ENCODE measurements at places on chromosomes 12 and 14.
A peak's percentile ranks its signal among the peaks of the same experiment; 100 is the strongest.

GRCh38 chr14:83607682-83608081 is 1922.3 kb upstream of the FLRT2 start:
- DNase-seq: no peak

- no peak for DNase-seq
Observed at GRCh38 chr14:47567273-47567672, 108.1 kb downstream of the MDGA2 start.

GRCh38 chr12:41073633-41074472 is 114.3 kb upstream of the PDZRN4 start:
- no peak for DNase-seq

DNA sequence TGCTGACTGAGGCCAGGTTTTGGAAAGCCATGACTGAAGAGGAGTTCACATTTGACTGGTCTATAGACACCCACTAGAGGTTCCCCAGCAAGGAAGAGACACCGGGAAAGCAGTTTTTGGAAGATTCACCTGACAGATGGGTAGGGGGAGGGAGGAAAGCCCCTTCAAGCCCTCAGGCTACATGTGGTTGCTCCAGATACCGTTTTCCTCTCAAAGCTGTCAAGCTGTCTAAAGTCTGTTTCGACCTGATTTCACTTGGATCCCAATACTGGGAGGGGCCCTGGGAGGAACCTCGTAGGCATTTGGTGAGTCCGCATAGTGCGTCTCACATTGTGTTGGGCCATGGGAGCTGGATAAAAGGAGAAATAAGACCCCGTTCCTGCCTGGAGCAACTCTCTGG is 1.7 kb upstream of the LRP1 start:
- DNase-seq: no peak

GRCh38 chr14:31159682-31160296 is 47.8 kb downstream of the HECTD1 start:
- no peak for DNase-seq

GRCh38 chr12:80044694-80045046 is 54.7 kb upstream of the OTOGL start:
- DNase-seq: no peak

GRCh38 chr12:55934773-55935172 is 3.8 kb downstream of the DGKA start:
- DNase-seq: no peak

GRCh38 chr12:112616469-112617152 is 174.9 kb upstream of the RPH3A start:
- no peak for DNase-seq

GRCh38 chr14:103808403-103809001 is 38.9 kb downstream of the PPP1R13B start:
- DNase-seq: peak; percentile 4

GRCh38 chr12:121697093-121697698 is 15.4 kb upstream of the TMEM120B start:
- no peak for DNase-seq

DNA sequence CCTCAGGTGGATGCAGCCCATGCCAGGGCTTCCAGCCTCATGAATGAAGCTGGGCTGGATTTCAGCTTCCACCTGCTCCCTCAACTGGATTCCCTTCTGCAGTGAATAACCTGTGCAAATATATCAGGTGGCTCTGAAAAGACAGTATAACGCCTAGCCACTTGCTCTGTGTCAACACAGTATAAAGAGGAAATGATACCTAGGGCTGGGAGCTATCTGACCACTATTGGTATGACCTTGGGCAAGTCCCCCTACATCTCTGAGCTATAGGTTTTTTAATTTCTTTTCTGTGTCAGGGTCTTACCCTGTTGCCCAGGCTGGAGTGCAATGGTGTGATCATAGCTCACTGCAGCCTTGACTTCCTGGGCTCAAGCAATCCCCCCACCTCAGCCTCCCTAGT is 19.8 kb downstream of the ISM2 start:
- DNase-seq: no peak

DNA sequence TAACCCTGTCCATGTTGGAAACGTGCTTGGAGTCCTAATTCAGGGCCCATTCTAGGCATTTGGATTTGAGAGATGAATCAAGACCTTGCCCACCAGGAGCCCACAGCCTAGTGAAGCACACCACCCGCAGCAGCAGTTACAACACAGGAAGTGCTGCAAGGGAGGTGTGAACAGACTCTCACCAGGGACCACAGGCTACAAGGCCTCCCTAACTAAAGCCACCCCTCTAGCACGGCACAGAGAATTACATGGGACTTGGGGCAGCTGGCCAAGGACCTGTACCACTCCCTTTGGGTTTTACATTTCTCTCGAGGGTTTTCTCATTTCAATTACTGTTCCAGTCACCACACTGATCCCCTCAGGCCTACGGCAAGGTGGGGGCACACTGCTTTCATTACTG is 49.5 kb upstream of the FOXN3 start:
- no peak for DNase-seq

DNA sequence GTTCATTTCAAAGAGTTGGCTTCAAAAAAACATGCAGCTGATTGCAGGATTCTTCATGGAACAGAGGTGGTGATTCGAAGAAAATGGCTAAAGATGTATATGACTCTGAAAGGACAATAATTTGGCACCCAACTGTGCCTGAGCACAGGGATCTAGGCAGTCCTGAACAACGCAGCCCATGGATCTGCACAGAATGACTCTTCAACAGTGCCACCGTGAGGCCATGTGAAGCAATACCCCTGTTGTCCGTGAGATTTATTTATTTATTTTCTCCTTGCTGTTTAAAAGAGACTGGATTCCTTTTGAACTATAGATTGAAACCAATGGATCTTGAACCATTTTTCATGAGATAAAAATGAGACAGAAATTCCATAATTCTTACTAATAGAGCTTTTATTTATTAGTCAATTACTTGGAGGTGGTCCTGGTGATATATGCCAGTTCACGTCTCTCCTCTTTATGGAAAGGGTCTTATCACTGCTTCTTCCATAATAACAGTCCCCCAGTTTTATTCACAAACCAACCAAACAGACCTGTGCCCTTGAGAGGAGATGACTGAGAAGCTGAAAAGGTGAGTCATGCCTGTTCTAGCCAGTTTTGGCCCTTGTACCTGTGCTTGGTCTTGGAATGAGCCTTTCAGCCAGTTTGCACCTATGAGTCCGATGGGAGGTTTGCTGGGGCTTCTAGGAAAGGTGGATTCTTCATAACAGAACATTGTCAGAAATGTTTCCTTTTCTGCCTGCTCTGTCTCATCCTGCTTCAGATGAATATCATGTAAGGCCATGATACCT is 1598.3 kb downstream of the AACS start:
- DNase-seq: no peak

DNA sequence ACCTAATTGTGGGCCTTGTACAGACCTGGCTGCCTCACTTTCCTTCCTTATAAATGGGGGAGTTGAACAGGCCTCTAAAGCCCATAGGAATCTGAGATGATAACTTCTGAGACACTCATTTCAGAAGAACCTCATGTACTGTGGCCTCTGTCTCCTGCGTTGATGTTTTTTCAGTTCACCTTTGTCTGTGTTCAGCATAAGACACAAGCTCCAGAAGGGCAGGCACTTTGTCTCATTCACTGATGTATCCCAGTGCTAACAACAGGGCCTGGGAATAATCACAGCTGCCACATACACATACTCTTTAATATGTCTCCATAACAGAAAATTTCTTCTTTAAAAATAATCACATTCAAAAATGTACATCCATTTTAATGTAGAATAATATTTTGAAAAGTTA is 3.3 kb downstream of the FGD6 start:
- DNase-seq: no peak

DNA sequence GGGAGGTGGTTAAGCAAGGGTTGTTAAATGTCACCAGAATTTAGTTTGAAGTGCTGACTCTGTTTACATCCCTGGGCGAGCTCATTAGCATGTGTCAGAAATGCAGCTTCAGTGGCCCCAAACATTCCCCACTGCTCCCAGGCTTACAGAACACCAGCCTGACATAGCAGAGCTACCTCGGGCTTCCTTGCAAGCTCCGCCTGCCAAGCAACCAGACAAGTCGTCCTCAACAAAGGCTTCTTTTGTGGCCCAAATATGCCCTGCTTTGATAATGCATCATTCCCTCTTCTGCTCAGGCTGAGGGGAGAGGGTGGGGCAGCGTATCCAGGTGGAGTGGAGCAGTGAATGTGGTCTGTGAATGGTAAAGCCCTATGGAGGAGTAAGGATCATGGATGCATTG is 28.0 kb downstream of the ERH start:
- DNase-seq: no peak

DNA sequence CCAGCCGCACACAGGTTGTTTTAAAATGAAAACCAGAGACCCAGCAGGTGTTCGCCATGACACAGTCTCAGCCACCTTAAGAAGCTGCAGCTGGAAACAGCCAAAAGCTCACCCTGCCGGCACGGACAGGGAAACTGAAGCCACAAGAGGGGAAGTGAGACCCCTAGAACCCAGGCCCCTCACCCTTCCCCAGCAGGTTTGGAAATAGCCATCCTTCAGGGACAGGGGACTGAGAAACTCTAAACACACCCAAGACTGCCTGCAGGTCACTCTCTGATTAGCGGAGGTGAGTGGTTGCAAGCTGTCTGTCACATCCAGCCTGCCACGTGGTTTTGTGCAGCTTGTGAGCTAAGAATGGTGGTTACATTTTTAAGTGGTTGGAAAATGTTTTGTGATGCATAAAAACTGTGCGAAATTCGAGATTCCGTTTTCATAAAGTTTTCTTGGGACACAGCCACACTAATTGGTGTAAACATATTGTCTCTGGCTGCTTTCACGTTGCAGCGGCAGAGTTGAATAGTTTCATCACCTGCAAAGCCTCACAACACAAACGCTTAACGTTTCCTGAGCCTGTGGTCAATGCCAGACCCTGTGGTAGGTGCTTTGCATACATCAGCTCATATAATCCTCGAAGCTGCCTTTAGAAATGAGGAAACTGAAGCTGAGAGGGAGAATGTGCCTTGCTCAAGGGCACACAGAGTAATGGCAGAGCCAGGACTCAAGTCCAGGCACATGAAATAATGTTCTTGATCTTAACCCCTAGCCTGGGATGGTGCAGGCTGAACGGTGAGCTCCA is 1.7 kb upstream of the SELPLG start:
- DNase-seq: no peak

GRCh38 chr12:103181366-103182152 is 224.1 kb downstream of the ASCL1 start:
- DNase-seq: no peak

DNA sequence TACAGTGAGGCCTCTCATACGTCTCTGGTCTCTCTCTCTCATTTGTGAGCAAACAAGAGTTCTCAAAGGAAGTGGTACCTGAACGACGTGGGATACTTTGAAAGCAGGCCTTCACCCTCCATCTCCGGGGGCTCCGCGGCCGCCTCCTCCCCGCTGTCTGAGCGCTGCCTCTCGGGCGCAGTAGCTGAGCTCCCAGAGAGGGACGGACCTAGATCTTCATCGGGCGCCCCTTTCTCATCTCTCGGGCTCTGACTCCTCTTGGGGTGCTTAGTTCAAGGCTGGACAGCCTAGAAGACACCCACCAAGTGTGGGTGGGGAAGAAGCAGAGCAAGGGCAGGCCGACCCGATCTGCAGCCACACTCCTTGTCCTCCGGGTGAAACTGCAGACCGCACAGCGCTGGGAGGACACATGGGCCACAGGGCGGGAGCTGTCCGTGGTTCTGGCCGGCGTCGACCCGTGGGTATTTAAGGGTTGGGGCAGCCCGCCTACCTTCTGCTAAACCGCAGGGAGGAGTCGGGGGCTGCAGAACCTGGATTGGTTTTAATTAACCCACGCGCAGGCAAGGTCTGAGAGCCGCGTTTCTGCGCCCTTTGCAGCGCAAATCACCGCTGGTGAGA is 92.7 kb downstream of the PAH start:
- no peak for DNase-seq
